Memory B cell (primary cell): ENCODE measurements at places on chromosomes 3 and 15.

DNA sequence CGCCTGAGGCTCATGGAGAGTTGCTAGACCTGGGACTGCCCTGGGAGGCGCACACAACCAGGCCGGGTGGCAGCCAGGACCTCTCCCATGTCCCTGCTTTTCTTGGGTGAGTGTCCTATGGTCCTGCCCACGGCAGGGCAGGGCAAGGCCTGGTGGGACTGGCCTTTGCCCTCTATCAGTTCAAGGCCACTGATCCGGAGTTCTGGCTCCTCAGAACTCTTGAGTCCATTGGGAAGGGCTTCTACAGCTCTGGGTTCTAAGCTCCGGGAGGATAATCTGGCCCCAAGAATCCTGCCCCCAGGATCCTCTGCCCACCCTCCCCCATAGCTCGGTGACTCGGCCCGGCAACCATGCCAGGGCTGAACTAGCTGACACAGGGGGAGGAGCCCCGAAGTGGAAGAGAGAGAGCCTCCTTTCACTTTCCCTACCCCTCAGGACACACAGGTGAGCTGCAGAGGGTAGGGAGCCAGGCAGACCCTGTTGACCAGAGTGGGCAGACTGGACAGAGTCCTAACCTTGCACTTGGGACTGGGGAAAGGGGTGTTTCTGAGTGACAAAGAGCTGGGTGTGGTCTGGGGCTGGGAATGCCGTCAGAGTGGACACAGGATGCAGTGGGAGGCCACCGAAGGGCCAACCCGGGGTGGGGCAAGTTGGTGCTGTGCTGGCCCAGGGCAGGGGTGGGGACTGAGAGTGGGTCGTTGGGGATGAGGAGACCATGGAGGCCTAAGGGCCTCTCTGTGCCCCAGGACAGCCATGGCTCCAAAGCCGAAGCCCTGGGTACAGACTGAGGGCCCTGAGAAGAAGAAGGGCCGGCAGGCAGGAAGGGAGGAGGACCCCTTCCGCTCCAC is 664 bp downstream of the PARP3 start:
- DNase-seq: peak; percentile 55

- no peak for DNase-seq
These were observed 132.1 kb upstream of the WNT5A start for GRCh38 chr3:55619046-55619808.

DNA sequence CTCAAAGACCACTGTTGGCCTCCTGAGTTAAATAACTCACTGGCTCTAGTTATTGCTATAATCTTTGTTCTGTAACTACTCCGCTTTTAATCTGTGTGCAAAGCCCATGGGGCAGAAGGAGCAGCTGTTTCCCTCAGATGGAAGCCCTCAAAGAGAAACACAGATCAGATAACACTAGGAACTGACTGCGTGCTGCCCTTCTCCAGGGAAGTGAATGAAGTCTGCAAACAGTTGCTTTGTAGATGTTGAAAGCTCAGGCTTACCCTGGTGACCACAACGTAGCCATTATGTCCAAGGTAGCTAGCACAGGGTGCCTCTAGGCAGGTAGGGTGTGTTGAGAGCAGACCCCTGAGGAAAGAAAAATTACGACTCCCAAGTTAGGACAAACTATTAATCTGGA is 152.3 kb upstream of the STAC start:
- no peak for DNase-seq

GRCh38 chr15:70521576-70522322 is 241.6 kb downstream of the UACA start:
- DNase-seq: no peak

GRCh38 chr3:4732925-4733324 is 239.8 kb downstream of the ITPR1 start:
- DNase-seq: no peak

DNA sequence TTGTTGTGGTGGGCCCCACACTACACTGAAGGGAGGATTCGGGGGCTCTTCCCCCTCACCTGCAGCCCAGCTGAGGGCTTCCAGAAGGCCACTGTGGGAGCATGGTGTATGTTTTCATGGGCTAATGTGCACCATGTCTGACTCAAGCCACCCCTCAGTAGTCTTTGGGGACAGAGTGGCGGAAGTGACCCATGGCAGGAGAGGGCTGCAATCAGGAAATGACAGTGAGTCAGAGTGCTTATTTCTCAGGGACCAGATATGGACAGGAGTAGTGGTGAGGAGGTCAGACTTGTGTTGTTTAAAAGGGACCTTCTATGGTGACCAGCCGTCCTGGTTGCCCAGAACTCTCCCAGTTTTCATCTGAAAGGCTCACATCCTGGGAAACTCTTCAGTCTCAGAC is 32.8 kb upstream of the SLC9A9 start:
- DNase-seq: no peak

DNA sequence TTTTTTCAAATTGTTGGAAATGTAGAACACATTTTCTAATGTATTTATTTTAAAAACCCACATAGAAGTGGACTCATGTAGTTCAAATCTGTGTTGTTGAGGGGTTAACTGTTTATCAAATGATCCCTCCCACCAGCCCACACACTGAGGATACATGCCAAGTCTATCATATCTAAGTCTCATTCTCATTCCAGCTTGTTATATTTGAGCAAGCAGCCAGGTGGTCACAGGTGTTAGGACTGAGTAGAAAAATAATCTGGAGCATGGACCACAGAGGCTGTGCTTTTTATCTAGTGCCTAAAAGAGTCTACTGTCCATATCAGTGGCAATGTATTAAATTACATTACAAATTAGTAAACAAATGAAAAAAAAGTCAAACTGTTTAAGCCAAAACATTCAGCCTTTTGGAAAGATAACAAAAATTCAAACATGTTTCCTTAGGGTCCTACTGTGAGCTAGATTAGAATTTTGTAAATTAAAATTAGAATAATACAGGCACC is 20.7 kb upstream of the SPESP1 start:
- no peak for DNase-seq

DNA sequence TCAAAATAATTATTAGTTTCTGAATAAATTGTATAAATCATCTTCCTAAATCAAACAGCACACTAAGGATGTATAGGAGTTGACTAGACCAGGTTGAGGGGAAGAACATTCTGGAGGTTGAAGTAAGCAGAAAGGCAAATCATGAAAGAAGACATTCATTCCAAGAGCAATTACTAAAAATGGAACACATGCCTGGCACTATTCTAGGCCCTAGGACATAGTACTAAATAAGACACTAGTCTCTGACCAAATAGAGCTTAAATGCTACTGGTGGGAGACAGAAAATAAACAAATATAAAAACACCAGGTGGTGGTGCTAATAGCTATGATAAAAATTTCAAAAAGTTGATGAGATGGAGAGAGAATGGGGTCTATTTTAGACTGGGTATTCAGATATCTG is 190.1 kb downstream of the TBC1D5 start:
- DNase-seq: no peak

DNA sequence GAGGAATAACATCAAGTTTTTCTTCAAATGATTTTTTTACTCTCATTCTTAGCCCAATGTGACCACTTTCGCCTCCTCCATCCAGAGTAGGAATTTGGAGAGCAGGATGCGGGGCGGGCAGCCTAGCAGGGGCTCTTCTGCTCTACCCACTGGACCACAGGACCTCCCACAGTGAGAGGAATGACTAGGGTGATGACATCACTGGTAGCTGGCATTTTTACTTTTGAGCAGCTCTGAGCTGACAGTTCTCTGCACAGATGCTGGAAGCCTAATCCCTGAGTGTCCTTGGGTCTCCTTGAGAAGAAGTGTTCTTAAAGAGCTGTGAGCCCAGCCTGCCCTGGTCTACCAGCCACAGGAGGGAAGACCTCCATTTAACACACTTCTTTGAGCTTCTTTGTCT is 1.4 kb upstream of the HCN4 start:
- DNase-seq: no peak

- no peak for DNase-seq
These were observed 169.9 kb downstream of the MECOM start for GRCh38 chr3:169493521-169494141.

DNA sequence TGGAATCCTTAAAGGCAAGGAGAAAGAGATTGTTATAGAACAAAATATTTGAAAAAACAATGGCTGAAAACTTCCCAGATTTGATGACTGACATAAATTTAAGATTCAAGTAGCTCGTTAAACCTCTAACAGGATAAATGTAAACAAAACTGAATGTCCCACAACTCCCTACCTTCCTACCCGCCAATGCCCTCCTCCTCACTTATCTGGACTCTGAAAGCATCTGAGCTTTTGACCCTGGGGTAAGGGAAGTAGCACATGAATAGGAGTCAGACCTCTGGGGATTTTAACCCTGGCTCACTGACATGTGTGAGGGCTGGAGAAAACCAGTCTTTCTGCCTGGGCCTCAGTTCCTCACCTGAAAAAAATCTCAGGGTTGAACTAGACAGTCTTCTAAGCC is 26.9 kb downstream of the CYP19A1 start:
- DNase-seq: no peak

- DNase-seq: no peak
These were observed 53.5 kb upstream of the PRTG start for GRCh38 chr15:55796321-55796965.

DNA sequence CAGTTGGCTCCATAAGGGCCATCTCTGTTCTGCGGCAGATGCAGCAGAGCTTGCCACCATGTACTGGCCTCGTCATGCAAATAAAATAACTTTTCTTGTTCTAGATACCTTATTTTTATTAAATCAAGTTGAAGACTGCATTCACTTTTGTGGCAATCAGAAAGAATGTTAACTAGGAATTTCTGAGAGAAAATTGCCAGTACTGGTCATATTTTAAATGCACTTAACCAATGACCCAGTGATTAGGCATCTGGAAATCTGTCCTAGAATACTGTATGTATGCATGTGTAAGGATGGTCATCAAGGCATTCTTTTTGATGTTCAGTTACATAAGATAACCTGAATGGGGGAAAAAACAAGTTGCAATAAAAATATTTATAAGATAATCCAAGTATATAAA is 34.2 kb upstream of the CSPG5 start:
- DNase-seq: no peak

- DNase-seq: no peak
These were observed 261.9 kb downstream of the TBL1XR1 start for GRCh38 chr3:176935194-176935888.

- DNase-seq: peak; percentile 25
These were observed 694 bp downstream of the ABTB1 start for GRCh38 chr3:127673191-127674100.

DNA sequence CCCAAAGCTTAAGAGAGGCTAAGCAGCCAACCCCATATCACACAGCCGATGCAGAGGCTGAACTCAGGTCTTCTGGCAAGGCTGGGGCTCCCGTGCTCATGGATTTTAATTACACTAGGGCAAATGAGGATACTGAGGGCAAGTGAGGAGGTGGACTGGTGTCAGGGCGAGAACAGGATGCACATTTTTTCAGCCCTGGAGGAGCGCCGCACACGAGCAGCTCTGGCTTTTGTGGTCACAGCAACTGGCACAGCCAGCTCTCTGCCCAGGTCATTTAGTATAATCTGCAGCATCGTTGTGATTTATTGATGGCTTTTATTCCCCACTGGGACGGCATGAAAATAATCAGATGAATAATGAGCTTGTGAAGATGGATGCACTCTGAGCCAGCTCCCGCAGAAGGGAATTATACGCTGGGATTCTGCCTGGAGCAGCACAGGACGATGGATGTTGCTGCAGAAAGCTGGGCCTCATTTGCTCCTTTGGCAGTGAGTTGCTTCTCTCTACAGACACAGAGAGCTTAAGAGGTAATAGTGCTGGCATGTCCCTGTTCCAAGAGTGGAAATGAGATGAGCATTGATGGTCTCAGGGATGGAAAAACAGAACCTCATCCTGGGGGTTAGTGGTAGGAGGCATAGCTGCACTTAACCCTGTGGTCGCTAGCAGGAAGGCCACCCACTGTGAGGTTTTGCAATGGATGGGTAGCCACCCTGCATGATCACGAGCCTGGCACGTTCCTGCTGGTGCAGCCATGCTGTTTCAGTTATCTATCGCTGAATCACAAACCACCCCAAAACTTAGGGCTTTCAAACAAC is 135.4 kb downstream of the UACA start:
- DNase-seq: no peak

GRCh38 chr15:27936164-27936563 is 163.0 kb downstream of the OCA2 start:
- DNase-seq: no peak

GRCh38 chr3:11005686-11006256 is 13.2 kb downstream of the SLC6A1 start:
- DNase-seq: no peak

DNA sequence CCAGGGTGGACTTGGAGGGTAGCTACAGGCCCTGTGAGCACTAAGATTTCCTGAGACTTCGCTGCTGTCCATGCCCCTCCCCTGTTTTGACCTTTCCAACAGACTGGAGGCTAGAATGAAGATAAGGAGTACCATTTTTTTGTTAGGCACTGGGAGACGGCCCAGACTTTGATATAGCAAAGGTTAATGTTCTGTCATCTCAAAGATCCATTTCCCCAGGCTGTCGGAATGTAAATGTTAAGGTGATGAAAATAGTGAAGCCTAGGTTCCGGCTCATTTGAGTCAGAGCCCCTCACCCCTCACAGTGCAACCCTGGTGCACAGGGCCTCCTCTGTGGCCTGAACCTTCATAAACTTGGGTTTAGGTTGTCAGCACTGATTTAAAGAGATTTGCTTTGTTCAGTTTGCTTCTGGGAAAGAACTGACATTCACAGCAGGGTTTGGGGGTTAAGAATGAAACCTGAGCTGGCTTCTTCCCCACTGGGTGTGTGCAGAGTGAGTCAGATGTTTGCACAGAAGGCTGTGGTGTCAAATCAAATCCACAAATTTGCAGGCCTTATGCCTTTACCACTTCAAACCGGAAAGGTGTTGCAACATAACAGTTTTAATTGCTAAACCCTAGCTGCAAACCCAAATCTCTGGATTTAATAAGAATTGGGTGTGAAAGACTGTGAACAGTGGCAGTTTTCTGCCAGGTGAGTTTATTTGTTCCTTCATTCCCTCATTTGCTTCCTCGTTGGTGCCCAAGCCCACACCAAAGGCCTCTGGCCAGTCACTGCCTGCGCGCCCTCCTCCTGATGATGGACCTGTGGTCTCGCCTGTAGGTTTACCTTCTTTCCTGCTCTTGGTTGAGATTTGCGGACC is 20.6 kb upstream of the KCTD6 start:
- no peak for DNase-seq

- DNase-seq: no peak
These were observed 42.6 kb downstream of the ADAMTS9 start for GRCh38 chr3:64645243-64645642.

DNA sequence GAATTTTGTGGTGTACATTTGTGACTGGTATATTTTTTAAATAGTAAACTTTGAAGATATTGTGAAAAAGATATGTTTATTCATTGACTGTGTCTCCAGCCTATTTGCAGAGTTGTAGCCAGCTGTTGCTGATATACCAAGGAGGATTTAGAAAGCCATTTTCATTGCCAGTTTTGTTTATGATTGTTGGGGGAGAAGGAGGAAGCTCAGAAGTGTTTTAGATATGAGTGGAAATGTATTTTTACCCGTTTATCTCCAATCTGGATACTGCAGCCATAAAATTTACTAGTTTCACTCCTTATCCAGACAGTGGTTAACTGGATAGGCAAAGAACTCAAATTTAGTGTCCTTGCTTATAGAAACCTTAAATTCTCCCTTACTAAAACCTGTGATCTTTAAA is 18.8 kb downstream of the ATP11B start:
- no peak for DNase-seq
